ENCODE measurements at places on chromosomes 2 and 18. TPM values are rescaled to one million over a fixed set of nuclear protein-coding genes. Genes with fewer than 3 reads are reported as not detected.

Gene PRKAG3
- not detected for total RNA-seq

Gene ILKAP
- total RNA-seq = 52.7 TPM

Gene ICA1L
- 10.5 TPM for total RNA-seq

Gene POTEI
- 0.17 TPM for total RNA-seq

Gene THAP4
- total RNA-seq = 61.1 TPM

Gene CCDC74B
- 1.5 TPM for total RNA-seq

Gene SCG2
- total RNA-seq = not detected

Gene CFC1
- not detected for total RNA-seq

Gene SNED1
- 0.64 TPM for total RNA-seq

Gene RAB27B
- 1.8 TPM for total RNA-seq

Gene COL5A2
- total RNA-seq = 9.6 TPM

Gene IL1F10
- not detected for total RNA-seq

Gene SLC9A4
- total RNA-seq = not detected

Gene ACOXL
- not detected for total RNA-seq

Gene ALKAL2
- not detected for total RNA-seq

Gene SLC16A14
- 0.51 TPM for total RNA-seq

Gene EFHD1
- 0.61 TPM for total RNA-seq

Gene SETBP1
- 23.2 TPM for total RNA-seq

Gene SCN3A
- total RNA-seq = not detected

Gene GLI2
- not detected for total RNA-seq

Gene PLGLB1
- total RNA-seq = 1.7 TPM

Gene LYPD6
- not detected for total RNA-seq

Gene CD226
- 5.2 TPM for total RNA-seq

Gene SCN2A
- total RNA-seq = 2.8 TPM
